ENCODE measurements at places on chromosomes 5 and 9.

- no peak for DNase-seq
Measured at GRCh38 chr9:92590377-92590776, 54.6 kb upstream of the ECM2 start.

DNA sequence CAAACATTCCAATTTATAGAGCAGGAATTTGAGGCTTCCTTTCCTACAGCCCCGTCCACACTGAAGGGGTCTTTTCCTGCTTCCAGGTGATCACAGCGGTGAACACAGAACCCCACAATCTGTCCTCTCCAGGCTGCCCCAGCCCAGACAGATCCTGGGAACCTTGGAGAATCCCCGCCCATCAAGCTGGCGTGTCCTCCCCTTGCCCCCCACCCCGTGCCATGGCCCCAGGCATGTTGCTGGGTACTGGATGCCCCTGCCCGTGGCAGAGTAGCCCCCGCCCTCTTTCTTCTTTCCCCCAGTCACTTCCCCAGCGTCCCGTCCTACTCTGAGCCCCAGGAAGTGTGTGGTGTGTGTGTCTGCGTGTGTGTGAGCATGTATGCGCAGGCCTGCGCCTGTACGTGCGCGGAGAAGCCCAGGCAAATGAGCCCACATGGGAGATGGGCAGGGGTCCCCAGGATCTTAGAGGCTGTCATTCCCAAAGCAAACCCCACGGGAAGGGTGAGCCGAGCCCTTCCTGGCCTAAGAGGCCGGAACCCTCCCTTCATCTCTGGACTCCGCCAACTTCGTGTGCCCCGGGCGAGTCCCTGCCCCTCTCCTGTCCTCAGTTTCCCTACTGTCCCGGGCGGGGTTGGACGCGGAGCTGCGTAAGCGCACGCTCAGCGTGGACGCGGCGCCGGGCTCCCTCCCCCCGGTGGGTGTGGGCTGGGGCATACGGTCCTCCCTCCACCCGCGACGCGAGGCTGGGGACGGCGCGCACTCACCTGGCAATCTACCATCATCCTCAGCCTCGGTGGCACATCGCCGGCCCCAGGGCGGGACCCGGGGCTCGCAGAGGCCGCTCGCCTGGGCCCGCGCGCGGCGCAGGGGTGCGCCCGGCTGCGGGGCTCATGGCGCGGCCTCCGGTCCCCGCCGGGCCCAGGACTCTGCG, 15.2 kb downstream of the GBGT1 start:
- DNase-seq, result no peak

- no peak for DNase-seq
Measured at GRCh38 chr9:20289423-20290010, 332.8 kb downstream of the MLLT3 start.

DNA sequence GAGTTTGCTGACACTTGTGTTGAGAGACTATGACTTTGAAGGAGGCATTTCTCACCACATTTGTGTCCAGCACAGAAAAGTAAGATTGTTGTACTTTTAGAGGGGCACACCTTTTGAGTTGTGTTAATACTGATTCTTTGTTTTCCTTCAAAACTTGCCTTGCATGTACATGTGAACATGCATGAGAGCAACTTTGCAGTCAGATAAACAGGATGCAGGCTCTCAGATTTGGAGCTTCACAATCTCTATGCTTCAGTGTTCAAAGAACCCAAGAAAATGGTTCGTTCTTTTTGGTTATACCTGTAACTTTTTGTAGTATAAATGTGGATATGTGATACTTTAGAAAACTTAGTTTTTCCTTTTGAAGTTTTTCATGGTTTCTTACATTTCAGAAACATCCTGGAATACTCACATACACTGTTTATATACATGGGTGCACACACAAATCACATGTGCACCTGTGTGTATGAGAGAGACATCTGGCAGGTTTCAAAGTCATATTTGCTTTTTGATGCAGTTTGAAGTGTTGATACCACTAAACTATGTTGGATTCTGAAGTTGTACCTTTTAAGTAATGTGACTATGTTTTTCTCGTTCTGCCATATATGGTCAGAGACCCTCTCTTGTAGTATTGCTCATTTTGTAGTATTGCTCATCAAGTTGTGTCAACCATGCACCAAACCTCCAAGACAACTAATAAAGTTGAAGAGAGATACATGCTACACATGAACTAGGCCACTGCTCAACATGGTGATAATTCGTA, 190.7 kb downstream of the CD180 start:
- DNase-seq, result no peak

- no peak for DNase-seq
Measured at GRCh38 chr5:40497573-40497972, 182.1 kb upstream of the PTGER4 start.

- no peak for DNase-seq
Measured at GRCh38 chr5:116480894-116481510, 93.6 kb downstream of the SEMA6A start.

Data from activated CD8-positive, alpha-beta memory T cell treated with anti-CD3 and anti-CD28 coated beads for 1 hour (primary cell).